NCI-H460 (cell line): ENCODE measurements at places on chromosomes 2 and 18. TPM values are rescaled to one million over a fixed set of nuclear protein-coding genes. Genes with fewer than 3 reads are reported as not detected.
A peak's percentile ranks its signal among the peaks of the same experiment; 100 is the strongest.

The DCAF17 gene
- 28.2 and 29.8 TPM in 2 replicates for total RNA-seq

The ZNF804A gene
- 4.3 and 4.9 TPM in 2 replicates for total RNA-seq

GRCh38 chr2:120861576-120862191 lies 126.0 kb downstream of the GLI2 start:
- DNase-seq, result no peak

The MSGN1 gene
- not detected in 2 replicates for total RNA-seq

DNA sequence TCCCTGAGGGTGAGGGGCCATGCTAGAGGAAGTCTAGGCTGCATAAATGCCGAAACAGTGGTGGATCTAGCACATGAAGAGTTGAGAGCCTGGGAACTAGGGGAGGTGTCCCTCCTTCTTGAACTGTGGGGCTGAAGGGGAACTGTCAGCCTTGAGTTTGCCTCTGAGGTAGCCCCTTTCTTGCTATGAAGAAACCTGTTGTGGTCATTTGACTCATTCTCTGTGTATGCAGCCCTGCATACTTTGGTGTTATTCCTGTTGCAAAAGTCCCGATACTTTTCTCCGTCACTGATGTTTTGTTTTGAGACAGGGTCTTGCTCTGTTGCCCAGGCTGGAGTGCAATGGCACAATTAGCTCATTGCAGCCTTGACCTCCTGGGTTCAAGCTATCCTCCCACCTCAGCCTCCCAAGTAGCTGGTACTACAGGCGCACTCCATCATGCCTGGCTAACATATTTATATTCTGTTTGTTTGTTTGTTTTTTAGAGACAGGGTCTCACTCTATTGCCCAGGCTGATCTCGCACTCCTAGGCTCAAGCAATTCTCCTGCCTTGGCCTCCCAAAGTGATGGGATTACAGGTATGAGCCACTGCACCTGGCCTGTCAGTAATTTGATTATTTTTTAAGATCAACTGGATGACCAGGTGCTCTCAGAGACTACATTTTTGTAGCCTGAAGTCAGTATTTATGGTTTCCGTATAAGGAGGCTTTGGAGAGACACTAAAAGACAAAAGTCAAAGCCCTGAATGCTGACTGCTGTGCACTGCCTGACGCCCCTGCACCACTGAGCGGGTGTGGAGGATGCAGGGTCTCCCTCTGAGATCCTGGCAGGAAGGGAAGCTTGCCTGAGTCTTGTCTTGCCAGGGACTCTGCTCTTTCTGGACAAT lies 126.0 kb upstream of the MSH6 start:
- DNase-seq, result no peak

- DNase-seq, result no peak
These were observed 541.7 kb upstream of the MEX3C start for GRCh38 chr18:51739044-51739666.

DNA sequence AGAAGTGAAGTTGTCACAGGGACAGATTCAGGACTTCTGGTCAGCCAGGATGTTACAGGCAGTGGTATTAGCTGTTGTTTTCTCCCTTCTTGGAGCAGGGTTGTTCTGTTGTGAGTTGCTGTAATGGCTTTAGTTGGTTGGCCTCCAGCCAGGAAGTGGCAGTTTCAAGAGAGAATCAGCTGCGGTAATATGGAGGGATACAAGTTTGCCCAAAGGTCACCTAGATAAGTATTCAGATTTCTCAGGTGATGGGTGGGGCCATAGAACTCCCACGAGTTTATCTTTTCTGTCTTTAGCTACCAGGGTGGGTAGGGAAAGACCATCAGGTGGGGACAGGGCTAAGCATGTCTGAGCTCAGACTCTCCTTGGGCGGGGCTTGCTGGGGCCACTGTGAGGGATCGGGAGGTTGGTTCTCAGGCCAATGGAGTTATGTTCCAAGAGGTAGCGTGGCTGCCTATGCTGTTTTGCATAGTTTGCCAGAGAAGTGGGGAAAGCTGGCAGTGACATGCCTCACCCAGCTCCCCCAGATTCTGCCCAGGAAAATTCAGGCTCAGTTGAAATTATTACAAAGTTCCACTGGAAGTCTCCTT lies 640.4 kb upstream of the CHAC2 start:
- DNase-seq, result no peak

DNA sequence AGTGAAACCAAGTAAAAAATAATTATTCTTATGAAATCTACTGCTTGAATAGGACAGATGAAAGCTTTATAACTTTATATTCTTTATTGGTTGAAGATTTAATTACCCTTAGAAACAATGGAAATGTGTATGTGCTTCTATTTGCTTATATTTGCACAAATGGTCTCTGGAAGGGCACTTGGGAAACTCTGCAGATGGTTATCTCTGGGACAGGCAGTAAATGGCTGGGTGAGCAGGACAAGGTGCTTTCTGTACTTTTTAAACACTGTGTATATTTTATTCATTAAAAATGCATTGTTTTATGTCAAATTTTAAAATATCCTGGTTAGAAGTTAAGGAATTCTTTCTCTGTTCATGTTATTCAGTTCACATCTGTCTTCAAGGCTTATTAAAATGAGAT lies 131.1 kb downstream of the LRRTM4 start:
- no peak for DNase-seq

DNA sequence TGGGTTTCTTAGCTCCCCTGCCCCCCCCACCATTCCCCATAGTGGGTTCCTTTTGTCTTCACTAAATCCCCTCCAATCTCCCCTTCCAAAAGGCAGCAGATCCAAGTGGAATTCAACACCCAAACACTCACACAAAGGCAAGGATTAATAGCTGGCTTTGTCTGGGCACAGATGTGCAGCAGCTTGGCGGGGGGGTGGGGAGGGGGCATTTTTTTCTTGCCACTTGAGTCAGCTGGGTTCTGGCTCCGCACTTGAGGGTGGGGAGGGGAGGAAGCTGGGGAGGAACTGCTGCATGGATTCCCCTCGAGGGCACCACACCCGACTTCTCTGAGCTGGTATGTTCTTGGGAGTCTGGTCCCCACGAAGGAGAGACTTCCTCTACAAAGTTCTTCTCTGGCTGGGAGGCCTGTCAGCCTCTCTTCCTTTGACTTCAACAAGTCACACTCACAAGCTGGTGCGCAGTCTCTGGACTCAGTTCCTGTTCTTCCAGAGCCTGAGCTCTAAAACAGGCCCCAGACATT lies 36.0 kb downstream of the SERTAD2 start:
- DNase-seq, result no peak

GRCh38 chr18:75210274-75211001 lies at the start of gene TSHZ1:
Gene TSHZ1 (plus strand): TSS chr18:75210797. CDS start chr18:75211877, 1,080 bp downstream.
- DNase-seq, result peak; percentile 71

The TMEM127 gene
- total RNA-seq, result 21.0 and 21.4 TPM in 2 replicates

GRCh38 chr2:1812926-1813325 lies 68.6 kb upstream of the PXDN start:
- no peak for DNase-seq

DNA sequence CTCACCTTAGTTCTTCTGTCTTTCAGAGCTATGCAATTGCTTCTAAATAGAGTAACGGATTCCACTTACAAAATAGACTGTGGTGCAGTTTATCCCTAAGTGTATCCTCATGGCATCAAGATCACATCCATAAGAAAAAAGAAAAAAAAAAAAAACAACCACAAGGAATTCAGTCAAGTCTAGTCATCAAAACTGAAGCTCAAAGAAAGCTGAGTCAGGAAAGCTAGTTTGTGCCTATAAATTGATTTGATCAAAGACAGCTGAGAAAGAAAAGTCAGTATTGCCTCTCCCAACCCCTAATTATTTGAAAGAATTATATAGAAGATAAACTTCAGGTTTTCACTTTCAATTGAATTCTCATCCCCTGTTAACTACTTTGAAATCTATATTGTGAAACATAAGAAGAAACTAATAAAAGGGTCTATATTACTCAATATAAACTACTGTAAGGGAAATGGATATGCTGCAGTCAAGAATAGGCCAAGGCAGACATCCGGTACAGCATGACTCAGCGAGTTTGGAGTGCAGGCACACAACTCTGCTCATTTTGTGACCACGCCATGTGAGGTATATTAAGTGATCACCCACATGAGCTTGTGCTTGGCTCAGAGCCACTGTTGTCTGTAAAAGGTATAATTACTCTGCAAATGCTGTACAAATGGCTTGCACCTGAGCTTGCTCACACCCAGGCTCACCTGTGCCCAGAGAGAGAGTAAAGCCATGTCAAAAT lies 568.1 kb upstream of the CRIM1 start:
- no peak for DNase-seq

GRCh38 chr2:25219621-25220020 lies 51.2 kb upstream of the POMC start:
- DNase-seq, result no peak

- peak; percentile 53 for DNase-seq
These were observed 185.9 kb downstream of the MTX2 start for GRCh38 chr2:176454893-176455815.

The FRZB gene
- total RNA-seq, result not detected in 2 replicates

DNA sequence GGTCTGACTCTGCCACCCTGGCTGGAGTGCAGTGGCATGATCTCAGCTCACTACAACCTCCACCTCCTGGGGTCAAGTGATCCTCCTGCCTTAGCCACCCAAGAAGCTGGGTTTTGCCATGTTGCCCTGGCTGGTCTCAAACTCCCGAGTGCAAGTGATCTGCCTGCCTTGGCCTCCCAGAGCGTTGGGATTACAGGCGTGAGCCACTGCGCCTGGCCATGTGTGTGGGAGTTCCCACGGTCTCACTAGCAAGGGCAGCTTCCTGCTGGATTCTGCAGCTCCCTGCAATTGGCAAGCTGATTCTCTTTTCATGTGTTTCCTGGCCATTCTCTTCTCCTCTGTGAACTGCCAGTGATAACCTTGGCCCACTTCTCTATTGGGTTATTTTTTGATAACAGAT lies 84.0 kb downstream of the USP40 start:
- DNase-seq, result no peak

GRCh38 chr18:38576916-38577315 lies 1011.3 kb upstream of the CELF4 start:
- no peak for DNase-seq

DNA sequence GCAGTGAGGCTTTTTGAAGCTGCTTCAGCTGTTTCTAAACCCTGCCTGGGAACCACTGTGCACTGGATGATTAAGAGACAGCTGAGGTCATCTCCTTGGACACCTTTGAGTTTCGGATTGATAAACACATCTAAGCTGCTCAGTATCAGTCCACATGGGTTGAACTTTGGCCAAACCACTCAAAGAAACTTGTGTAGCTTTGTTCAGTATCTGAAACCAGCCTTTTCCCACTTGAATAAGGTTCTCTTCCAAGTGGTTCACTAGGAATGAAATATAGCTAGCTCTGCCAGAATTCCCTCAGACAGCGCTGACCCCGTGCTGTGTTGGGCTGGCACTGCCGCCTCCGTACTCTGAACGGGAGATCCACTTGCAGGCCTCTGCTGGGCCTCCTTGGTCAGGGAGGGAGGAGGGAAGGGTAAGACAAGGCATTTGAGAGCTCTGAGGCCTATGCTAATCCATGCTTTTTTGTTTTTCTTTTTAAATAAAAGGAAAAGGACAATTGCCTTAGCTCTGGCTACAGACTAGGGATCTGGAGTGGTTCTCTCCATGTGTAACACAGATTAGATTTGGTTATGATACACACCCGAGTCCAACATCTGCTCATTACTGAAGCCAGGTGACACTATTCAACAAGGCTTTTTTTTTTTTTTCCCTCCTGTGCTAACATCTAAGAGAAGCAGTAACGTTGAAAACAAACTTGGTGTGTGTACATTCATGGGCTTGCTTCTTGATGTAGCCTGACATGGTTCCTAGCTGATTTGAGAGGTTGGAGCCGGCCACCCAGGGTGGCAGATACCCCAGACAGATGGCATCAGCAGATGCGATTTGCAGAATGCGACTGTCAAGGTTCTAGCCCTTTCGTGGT lies 67.7 kb downstream of the NCK2 start:
- no peak for DNase-seq

The KIF5C gene
- 0.46 and 0.64 TPM in 2 replicates for total RNA-seq

DNA sequence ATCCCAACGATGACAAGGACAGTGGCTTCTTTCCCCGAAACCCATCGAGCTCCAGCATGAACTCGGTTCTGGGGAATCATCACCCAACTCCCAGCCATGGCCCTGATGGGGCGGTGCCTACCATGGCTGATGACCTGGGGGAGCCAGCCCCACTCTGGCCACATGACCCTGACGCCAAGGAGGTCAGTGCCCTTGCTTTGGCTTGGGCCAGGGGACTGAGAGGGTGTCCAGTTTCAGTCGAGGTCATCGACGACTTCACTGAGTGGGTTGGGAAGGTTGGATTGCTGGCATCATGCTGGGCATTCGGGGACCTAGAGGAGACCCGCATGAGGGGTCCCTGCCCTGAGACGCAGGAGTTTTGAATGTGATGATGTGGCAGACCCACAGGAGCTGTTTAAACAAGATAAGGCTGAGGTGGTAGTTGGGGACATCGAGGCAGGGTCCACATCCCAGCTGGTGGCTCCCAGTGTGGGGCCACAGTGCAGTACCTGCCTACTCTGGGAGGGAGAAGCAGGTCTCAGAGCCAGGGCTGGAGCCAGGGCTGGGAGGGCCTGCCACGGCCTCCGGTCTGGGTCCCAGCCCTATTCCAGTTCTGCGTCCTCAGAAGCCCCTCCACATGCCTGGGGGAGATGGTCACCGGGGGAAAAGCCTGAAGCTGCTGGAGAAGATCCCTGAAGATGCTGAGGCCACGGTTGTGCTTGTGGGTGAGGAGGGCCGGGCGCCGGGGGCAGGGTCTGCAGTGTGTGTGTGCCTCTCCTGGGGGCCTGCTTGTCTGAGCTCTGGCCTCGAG lies 6.0 kb downstream of the SLC4A3 start:
- DNase-seq, result no peak

- no peak for DNase-seq
These were observed 2.7 kb upstream of the CCBE1 start for GRCh38 chr18:59699750-59700534.

GRCh38 chr2:177741866-177742265 lies 330.7 kb downstream of the PDE11A start:
- DNase-seq, result no peak

- DNase-seq, result peak; percentile 95
These were observed 24.9 kb upstream of the BZW1 start for GRCh38 chr2:200786826-200787225.

DNA sequence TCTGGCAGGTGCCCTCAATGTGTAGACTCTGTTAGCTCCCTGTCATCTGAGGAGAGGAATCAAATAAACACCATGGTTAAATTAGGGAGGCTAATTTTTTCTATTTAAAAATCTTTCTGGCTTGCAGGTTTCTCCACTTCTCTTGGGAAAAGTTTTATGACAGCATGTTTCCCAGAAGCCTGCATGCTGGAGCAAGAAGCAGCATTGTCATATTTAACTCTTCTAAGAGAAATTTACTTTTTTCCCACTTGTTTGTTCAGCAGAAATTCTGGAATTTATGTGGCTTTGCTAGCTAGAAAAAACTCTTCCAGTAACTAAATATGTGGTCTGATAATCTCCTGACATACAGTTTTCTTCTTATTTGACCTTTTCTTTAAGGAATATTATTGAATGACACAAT lies 230.5 kb downstream of the PARD3B start:
- no peak for DNase-seq

GRCh38 chr2:149038442-149039212 lies at the start of gene LYPD6B:
Gene LYPD6B (plus strand): TSS chr2:149038699. CDS start chr2:149130949, 92,250 bp downstream.
- no peak for DNase-seq

DNA sequence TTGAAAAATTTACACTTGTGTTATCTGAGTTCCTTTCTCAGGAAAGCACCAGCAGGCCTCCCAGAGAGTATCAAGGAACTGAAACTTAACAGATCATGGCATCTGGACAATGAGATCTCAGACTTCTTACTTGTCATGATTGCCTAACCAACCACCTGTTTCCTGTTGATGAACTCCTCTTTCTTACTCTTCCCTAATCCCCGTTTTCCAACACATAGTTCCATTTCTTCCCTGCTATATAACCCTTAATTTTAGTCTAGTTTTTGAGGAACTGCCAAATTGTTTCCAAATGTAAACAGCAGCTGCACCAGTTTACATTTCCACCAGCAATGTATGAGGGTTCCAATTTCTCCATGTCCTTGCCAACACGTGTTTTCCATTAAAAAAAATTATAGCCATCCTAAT lies 6.1 kb upstream of the FAM171B start:
- DNase-seq, result no peak

The PRSS56 gene
- not detected in 2 replicates for total RNA-seq

The HSPE1 gene
- total RNA-seq, result 326 and 343 TPM in 2 replicates

The LRRC30 gene
- total RNA-seq, result not detected in 2 replicates
